ENCODE measurements at places on chromosomes 7 and 10. TPM values are rescaled to one million over a fixed set of nuclear protein-coding genes. Genes with fewer than 3 reads are reported as not detected.

DNA sequence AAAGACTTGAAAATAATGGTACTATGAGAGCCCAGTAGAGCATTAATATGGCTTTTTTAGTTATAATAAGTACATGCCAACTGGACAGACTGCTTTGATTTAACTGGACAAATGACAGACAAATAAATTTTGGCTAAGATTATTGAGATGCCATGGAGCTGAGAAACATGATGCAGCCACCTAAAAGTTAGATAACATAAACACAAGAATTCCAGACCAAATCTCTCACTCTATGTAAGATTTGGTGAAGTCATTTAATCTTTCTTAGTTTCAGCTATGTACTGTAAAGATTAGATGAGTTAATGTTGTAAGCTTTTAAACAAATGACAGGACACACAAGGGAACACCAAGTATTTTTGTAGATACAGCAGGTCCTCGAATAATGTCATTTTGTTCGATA is 118.2 kb downstream of the CACNA2D1 start:
- DNase-seq = no peak

Gene ITIH2
- 0.32 TPM for total RNA-seq

DNA sequence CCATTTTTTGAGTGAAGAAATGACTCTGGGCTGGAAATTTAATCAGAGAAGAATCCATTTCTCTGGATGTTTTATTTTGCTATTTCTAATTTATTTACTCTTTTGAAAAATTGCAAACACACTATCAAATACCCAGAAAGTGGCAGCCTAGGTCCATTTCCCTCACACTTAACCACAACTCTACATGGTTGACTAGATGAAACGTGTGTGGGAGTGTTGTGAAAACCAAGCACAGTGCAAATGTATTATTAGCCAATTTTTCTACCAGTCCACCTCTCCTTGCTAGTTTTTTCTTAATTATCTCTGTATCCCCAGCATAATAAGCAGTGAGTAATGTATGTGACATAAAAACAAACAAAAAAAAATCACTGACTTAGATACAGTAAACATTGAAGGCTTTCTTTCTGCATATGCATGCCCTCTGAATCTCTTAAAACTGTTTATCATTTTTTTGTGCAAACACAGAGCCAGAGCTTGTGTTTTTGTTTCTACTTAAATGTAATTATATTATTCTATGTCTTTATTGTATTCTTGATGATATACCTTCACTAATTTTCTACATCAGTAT is 30.9 kb downstream of the SCIN start:
- DNase-seq = no peak

GRCh38 chr10:86446440-86446839 is 75.2 kb downstream of the WAPL start:
- no peak for DNase-seq

DNA sequence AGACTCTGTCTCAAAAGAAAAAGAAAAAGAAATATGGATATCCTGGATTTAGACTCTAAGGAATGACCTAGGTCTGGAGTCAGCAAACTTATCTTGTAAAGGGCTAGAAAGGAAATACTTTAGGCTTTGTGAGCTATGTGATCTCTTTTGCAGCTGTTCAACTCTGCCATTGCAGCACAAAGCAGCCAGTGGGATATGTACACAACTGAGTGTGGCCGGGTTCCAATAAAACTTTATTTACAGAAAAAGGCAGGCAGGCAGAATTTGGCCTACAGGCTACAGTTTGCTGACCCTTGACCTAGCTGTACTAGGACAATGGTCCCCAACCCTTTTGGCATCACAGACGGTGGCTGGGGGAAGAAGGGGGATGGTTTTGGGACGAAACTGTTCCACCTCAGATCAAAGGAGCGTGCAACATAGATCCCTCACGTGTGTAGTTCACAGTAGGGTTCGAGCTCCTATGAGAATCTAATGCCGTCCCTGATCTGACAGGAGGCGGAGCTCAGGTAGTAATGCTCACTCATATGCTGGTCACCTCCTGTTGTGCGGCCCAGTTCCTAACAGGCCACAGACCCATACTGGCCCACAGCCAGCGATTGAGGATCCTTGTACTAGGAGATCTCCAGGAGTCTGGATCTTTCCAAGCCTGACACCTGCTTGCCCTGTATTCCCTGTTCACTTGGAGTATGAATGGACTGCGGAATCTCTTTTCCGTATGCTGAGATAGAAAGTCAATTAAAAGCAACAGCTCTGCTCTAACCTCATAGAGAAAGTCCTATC is 63.0 kb downstream of the CUL1 start:
- no peak for DNase-seq

GRCh38 chr10:132375795-132376297 is 21.2 kb upstream of the PWWP2B start:
- no peak for DNase-seq

Gene LANCL2
- 5.7 TPM for total RNA-seq

GRCh38 chr7:30594048-30594539 is 584 bp upstream of the GARS1 start:
- peak; percentile 59 for DNase-seq

GRCh38 chr10:32943854-32944661 is 14.0 kb downstream of the ITGB1 start:
- DNase-seq = peak; percentile 54

Gene KIAA1549
- total RNA-seq = 5.3 TPM

DNA sequence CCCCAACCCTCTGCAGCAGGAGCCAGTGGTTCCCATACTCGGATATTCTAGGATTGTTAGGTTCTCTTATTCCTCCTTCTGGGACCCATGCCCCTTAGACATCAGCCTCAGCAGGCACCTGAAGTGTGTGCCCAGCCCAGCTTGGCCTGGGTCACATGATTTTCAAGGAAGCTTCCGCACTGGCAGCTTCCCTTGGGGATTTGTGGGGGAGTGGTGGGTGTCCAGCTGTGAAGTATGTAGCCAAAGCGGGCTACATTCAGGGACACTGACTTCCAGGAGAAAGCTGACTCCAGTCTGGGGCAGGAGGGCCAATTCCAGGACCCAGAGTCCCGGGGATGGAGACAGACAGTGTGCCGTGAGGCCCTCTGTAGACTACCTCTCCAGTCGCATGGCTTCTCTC is 1.3 kb downstream of the LDB1 start:
- peak; percentile 61 for DNase-seq

Gene CPA1
- 0.30 TPM for total RNA-seq

DNA sequence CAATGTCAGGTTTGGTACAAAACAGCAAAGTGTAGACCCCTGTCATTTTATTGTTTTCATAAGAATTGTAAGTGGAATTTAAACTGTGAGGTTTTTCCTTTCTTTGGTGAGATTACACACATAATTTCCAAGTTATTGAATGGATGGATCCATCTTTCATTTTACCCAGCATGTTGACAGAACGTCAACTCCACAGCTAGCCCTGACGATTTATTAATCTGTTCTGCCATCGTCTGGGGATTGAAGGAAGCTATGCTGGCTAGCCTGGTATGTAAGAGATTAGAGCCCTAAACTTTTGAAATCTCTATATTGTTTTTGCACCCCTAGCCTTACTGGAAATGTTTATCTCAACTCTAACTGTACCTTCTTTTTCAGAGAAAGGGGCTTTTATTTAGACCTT is 8.6 kb downstream of the WNT16 start:
- DNase-seq = no peak

Gene CCZ1B
- 62.7 TPM for total RNA-seq

GRCh38 chr7:26307226-26307625 is 15.6 kb downstream of the SNX10 start:
- DNase-seq = peak; percentile 61

GRCh38 chr10:70258216-70258615 is 25.0 kb upstream of the PPA1 start:
- DNase-seq = no peak

Gene KCNK18
- total RNA-seq = not detected

GRCh38 chr7:45975847-45976484 is 54.9 kb upstream of the IGFBP3 start:
- DNase-seq = no peak

DNA sequence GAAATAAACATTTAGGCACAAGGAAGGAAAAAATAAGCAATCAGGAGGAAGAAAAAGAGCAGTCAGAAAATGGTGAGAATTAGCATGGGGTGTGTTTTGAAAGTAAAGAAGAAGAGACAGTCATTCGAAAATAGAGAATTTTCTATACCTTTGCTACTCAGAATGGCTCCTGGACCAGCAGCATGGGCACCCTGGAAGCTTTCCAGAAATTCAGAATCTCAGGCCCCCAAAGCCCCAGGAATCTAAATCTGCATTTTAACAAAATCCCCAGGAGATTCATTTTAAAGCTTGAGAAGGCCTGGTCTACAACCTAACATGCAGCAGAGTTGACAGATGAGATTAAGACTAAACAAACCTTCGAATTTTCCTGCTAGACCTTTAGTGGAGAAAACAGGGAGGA is 131.2 kb upstream of the HDAC9 start:
- DNase-seq = no peak

Gene VSTM4
- total RNA-seq = 18.7 TPM

Gene FAM25C
- total RNA-seq = not detected

- no peak for DNase-seq
These were observed 317.2 kb downstream of the GRID1 start for GRCh38 chr10:86049442-86049841.

Gene NOLC1
- 31.0 TPM for total RNA-seq

Gene ACBD7
- total RNA-seq = not detected

Gene RTKN2
- 109 TPM for total RNA-seq

Gene DCLRE1C
- 13.6 TPM for total RNA-seq

GRCh38 chr7:126608339-126608776 is 644.4 kb downstream of the GRM8 start:
- no peak for DNase-seq

- no peak for DNase-seq
These were observed 113.2 kb upstream of the GPR26 start for GRCh38 chr10:123552760-123553554.

DNA sequence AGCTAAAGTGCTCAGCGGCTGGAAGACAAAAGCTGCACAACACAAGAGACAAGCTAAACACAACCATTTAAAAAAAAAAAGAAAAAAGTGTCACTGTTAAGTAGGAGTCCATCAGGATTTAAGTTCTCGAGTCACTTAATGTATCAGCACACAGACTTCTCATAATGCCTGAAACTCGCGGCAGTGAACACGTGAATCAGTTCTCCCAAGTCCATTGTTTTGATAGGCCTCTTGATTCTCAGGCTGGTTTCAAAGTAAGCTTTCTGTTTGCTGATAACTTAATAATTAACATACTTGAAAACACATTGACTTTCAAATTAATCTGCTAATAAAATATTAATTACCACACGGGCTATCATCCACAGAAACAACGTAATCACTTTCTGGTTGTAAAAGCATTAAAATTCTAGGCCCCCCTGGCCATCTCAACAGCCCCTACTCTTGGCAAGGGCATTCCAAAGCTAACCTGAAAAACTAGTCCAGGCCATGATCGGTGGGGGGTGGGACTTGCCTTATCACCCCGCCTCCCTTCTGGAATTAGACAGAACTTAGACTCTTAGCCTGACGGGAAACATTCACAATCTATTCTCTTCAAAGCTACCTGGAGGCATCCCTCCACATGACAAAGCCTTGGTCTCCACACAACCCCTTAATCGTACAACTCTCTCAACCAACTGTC is 129.0 kb downstream of the DIP2C start:
- DNase-seq = no peak

GRCh38 chr7:139743967-139744767 is 33.6 kb downstream of the HIPK2 start:
- DNase-seq = no peak

DNA sequence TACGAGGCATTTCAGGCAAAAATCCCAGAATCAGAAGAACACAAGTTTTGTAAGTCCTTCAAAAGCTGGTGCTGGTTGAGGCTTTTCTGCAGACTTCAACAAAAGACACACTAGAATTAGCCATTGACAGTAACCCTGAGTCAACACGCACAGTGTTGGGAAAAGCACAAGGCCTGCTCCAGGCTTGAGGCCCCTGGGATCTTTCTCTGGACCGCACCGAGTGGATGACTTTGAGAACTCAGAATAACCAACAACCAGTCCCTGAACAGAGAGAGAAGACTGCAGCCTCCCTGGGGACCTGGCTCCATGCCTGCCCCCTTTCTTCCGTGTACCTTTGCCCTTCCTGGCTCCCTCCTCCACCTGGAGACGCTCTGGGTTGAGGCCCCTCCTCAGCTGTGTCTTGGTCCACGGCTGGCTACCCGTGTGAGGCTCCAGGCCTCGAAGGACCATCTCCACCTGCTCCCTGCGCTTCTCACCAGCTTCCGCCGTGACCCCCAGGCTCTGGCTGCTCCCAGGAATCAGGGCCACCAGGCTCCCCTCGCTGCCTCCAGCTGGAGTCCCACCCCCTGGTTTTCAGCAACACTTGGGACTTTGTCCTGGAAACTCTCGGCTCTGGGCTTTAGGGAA is 28.4 kb downstream of the DIP2C start:
- DNase-seq = no peak

Gene PWWP2B
- total RNA-seq = 25.2 TPM

Gene MCM10
- total RNA-seq = 0.38 TPM

Gene AKR1B15
- not detected for total RNA-seq

Gene NRF1
- 16.7 TPM for total RNA-seq

Gene PNLIPRP3
- total RNA-seq = not detected

DNA sequence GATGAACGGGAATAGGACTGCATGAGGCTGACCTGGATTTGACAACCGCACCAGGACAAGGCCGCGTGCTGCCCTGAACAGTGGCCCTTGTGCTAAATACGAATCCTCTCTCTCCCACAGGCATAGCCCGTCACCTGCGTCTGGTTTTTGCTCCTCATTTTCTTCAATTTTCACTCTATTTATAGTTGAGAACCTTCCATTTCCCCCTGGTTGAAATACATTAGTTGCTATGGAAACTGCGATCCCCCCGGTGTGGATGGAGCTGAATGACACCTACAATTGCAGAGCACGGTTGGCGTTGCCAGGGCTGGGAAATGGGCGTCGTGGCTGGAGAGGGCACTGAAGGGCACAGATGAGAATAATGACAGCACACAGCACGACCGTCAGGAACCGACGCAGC is 158.6 kb upstream of the PITRM1 start:
- no peak for DNase-seq

GRCh38 chr10:48363617-48364355 is 57.3 kb downstream of the MAPK8 start:
- DNase-seq = no peak

DNA sequence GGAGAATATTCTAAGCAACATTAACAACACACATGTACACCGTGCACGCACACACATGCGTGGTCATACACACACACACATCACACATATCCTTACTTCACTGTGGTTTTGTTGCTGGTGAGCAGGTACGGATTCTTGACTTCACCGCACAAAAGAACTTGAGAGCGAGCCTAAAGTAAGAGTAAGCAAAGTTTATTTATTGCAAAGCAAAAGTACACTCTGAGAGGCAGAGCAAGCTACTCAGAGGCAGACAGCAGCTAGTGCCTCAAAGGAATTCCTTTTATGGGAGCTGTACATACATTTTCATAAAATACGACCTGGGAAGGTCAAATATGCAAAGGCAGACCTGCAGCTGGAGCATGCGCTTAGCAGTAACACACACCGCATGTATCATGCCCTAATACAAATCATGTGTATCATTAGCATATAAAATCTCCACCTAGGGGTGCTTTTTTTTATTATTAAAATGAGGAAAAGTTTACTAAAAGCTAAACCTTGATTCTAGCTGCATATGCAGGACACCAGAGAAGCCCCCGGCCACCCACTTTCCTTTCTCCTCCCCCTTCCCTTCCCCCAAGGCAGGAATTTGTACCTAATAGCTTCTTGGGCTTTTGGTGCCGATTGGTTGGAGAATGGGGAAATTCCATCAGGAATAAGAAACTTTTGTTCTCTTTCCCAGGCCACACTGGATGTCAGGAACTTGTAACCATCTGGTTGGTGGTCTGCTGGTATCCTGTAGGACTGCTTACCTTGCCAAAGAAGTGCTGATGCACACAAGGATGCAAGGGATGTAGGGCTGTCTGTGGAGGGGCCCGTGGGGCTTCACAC is 16.5 kb upstream of the GPR37 start:
- DNase-seq = no peak

Gene ZNF487
- 5.0 TPM for total RNA-seq
